Activated effector memory CD4-positive, alpha-beta T cell treated with Interleukin-2 at 50 U/mL for 16 hours (primary cell): ENCODE measurements at places on chromosomes 3 and 15.

DNA sequence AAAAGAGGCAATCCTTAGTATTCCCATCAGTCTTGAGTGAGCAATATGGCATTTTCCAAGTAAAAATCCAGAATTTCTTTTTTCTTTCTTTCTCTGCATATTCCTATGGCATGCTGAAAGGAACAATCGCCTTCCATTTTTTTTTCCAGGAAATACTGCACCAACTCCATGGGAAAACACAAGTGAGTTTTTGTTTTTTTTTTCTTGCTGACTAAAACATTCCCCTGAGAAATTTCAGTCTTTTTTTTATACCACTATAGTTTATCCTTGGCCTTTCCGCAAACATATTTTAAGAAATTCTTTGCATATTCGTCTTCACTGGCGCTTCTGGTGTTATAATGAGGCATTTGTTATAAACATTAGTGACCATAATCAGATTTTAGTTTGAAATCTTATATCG lies 429.6 kb upstream of the MDFIC2 start:
- DNase-seq, result no peak

GRCh38 chr3:23590424-23591273 lies 215.1 kb upstream of the UBE2E1 start:
- DNase-seq, result no peak

DNA sequence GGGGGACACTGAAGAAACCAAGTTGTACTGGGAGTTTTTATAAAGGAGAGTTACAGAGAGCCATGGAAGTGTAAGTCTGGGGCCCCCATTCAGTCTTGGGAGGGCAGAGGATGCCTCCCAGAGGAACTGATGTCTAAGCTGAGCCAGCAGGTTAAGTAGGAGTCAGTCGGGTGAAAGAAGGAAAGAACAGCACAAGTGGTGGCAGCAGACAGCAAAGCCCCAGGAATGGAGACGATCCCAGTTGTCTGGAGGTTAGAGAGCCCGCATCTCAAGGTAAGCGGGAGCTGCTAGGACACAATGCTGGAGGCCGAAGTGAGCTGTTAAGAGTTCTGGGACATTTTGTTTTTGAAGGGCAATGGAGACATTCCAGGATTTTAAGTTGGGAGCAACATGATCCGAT lies 88.8 kb downstream of the TAMM41 start:
- DNase-seq, result no peak

DNA sequence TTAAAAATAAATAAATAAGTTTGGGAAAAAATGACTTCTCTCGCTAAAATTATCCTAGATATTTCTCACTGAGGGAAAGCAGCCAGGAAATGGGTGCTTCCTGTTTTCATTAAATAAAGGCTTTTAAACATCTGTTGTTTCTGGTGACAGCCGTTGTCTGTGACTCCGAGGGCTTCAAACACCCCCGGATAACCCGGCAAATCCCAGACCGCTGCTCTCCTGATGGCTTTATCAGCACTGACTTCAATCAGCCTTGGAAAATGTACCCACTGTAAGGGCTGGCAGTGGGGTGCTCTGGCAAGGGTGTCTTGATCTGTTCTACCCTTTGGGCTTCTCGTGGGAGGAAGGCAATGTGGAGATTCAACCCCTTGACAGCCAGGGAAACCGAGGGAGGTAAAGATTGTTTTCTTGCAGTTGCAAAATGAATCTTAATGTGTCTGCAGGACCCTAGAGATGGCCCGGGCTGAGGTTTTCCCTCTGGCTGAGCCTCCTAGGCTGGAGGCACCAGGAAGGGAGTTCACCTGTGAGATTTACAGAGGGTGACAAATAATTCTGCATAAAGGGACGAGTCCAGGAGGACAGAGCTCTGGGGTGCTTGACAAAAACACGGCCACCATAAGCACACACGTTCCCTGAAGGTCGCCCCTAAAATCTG lies 33.6 kb upstream of the SEC13 start:
- DNase-seq, result no peak

DNA sequence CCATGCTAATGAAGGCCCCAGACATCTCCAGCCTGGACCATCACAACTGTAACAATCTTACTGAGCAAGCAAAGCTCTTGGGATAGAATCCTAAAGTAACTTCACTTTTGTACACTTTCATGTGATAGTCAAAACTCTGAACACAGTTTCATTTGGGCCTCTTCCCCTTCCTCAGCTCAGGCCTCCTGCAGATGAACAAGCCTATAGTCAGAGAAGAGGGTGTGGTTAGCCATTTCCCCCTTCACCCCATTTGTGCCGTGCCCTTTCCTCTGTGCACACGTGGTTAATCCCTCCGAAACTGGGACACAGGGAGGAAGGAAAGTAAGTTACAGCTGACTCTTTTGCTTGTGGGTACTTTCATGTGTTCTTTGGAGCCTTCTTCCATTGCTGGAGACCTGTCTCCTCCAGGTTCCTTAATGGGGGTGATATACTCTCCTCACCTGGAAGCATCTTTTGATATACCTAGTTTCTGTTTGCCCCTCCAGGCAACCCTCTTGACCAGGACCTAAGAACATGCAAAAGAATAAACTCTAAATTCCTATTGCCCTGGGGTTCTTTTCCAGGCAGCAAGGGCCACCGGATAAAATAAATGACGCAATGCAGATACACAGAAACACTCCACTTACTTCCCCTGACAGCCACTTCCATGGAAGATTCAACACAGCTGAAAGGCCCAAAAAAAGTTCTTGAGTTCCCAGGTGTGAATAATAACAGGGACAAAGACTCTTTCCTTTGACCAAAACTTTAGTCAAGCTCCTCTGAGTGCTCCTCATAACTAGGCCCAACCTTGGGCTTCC lies 29.6 kb upstream of the CSTA start:
- no peak for DNase-seq

DNA sequence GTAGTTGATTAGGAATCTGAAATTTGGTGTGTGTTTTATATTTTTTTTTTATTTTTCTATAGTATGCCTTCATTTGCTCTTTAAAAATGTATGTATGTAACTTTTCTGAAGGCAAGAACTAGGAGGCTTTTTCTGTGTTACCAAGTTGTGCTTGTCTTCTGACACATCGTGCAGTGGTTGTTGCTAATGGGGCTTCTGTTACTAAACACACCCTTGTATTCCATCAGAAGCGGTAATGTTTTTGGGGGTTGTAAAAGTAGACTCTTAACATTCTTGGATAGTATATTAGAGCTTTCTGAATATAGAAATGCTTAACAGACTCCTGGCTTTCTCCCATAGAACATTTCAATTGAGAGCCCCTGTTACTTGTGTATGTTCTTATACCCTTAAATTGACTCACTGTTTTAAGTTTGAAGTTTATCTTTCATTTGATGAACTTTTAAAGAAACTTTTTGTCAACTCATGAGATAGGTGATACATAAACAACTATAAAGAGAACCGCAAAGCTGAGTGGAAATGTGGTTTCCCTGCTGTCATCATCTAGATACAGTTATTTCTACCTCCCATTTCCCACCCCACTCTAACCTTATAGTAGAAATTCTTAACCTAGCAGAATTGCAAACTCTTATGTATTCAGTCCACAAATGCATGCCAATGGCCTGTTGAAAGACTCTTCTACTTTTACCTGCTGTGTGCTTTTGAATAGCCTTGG lies 2.5 kb downstream of the TIPARP start:
- no peak for DNase-seq

- no peak for DNase-seq
These were observed 69.2 kb downstream of the GOLGA8B start for GRCh38 chr15:34514251-34514670.

DNA sequence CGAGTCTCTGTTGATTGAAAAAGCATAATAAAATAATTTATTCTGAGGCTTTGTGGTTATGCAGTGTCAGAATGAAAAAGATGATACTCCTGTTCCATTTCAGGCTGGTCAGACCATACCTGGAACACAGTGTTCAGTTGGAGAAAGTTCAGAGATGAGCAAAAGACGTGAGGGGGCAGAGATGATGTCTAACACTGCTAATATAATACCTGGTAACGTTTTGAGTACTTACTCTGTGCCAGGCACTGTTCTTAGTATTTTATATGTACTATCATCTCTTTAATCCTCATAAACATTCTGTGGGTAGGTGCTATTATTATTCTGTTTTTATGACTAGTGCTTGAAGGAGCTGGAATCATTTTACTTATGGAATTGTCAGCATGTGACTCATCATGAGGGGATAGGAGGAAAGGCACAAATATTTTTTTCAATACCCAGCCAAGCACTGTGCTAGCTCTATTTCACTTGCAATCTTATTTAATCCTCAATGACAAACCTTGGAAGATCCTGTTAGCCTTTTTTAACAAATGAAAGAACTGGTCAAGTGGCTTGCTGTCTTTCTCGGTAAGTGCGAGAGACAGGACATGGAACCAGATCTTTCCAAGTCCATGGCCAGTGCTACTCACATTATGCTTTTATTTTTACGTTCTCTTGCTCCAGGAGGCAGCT lies 31.8 kb downstream of the IQGAP1 start:
- DNase-seq, result no peak

DNA sequence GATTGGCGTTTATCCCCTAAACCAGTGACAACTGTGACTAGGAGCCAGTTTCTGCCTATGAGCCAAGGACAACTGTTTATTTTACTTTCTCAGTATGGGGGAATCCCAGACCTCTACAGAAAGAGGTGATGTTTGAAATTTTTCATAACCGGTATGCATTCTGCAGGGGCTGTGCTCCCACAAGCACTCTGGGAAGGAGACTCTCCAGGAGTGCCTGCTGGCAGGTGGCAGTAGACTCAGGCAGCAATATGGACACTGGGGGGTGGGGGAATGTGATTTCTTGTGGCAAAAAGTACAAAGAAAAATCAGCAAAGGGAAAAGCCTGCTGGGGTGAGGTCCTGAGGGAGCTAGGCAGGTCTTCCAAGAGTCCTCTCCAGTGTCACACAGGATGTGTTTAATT lies 5.9 kb downstream of the TGM4 start:
- no peak for DNase-seq

GRCh38 chr3:39638301-39638700 lies 170.8 kb downstream of the MOBP start:
- DNase-seq, result no peak

GRCh38 chr15:30953731-30954378 lies 37.6 kb downstream of the MTMR10 start:
- no peak for DNase-seq

- no peak for DNase-seq
These were observed 18.3 kb downstream of the B4GALT4 start for GRCh38 chr3:119222391-119222790.

DNA sequence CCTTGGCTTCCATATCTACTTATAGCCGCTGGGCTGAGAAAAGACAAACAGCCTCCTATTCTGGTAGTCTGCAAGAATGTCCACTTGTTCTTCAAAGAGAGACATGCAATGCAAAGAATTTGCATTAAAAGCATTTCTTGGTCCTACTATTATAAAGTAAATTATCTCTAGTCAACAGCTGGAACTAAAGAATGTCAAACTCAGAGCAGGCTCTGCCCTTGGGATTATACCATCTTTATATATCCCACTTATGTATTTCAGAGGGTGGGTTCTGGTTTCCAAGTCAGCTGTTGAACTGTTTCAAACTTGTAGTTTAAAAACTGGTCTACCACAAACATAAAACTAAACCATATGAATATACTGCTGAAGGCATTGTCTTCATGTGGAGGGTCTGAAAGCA lies 7.0 kb upstream of the ACTC1 start:
- no peak for DNase-seq

DNA sequence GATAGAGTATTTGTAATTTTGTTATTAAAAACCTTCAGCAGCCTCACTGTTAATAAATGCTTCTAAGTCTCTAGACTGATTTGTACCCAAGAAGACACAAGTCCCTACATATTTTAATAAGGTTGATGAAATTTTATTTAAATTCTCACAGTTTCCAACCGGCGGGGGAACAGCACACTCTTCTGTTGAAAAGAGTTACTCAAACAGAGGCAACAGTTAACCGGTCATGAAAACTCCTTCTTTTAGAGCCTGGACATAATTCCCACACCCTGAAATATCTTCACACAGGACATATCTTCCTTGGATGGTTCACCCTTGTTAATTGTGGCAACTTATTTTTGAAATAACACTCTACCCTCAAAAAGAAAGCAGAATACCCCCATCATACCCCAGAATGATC lies 278.8 kb downstream of the FOXP1 start:
- no peak for DNase-seq

DNA sequence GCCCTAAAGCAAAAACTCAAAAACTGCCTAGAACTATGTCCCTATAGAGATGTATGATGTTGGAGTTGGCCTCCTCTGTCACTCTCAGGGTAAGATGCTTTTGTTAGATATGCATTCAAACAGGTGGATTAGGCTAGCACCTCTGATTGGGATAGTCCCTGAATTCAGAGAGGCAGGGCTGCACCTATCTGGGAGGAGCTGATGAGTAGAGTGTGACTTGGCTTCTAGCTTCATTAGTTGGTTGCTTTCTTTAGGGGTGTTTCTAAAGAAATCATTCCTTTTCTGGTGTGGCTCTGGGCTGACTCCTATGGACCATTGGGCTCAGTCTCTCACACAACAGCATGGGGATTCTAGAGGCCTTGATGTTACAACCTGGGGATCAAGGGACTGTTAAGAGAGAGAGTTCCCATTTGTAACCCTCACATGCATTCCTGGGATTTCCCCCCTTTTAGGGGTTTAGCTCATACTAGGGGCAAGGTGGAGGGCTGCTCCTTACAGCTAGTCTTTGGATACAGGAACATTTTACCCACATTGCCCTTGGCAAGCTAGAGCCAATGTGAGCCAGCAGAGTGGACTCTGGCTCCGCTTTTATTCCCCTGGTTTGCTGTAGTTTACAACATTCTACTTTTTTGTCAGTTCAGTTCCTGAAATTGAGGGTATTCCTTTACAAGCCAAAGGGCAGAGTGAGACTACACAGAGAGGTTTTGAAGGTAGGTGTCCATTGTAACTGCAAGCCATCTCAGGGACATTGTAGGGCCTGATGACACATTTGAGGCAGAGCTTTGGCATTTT lies 7.5 kb downstream of the ZNF592 start:
- no peak for DNase-seq

DNA sequence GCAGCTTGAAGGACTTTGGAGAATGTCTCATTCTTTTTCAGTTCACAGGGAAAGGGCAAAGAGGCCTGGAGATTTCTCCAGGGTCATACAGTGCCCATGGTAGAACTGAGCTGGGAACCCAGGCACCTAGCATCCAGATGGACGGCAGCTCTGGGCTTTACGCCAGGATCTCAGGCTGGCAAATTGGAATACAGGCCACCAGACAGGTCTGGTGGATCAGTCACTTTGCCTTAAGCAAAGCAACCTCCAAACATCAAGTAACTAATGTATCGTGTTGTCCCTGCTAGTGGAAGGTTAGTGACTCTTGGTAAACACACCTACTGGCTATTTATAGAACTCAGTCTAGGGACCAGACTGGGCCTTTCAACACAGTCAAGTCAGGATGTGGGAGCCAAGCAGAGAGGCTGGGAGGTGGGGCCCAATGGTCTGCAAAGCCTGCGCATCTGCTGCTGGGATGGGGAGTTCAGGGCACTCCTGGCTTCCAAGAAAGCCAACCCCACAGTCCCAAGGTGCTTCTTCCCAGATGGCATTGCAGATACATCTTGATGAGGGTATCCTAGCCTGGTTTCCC lies 30.2 kb downstream of the RPLP1 start:
- no peak for DNase-seq
